ENCODE measurements at places on chromosomes 7 and 10. TPM values are rescaled to one million over a fixed set of nuclear protein-coding genes. Genes with fewer than 3 reads are reported as not detected.

Gene ASZ1
- 6.1 TPM for total RNA-seq

Gene C7orf57
- not detected for total RNA-seq

Gene AMPH
- total RNA-seq: not detected

Gene OR2A5
- total RNA-seq: not detected

Gene SLC39A12
- not detected for total RNA-seq

Gene SPAM1
- total RNA-seq: not detected

Gene MMD2
- 14.7 TPM for total RNA-seq

Gene DPY19L1
- 48.5 TPM for total RNA-seq

Gene PRLHR
- total RNA-seq: not detected

Gene DMTF1
- total RNA-seq: 30.7 TPM
